Activated CD8-positive, alpha-beta T cell treated with anti-CD3 and anti-CD28 coated beads for 36 hours (primary cell): ENCODE measurements at places on chromosomes 1 and 21. TPM values are rescaled to one million over a fixed set of nuclear protein-coding genes. Genes with fewer than 3 reads are reported as not detected.

TAL1 gene
- total RNA-seq = not detected

DNALI1 gene
- not detected for total RNA-seq

CSRP1 gene
- 56.2 TPM for total RNA-seq

OR1C1 gene
- total RNA-seq = not detected

OR2M5 gene
- total RNA-seq = not detected

OR2T11 gene
- total RNA-seq = not detected

CD48 gene
- 388 TPM for total RNA-seq

EFCAB7 gene
- total RNA-seq = 6.8 TPM

OR2G6 gene
- total RNA-seq = not detected

CNR2 gene
- total RNA-seq = 0.25 TPM

MSH4 gene
- 0.16 TPM for total RNA-seq

IRF6 gene
- total RNA-seq = 1.2 TPM
